Upper lobe of left lung (tissue), 6 donors: ENCODE measurements at places on chromosomes 7 and 10. TPM values are rescaled to one million over a fixed set of nuclear protein-coding genes. Genes with fewer than 3 reads are reported as not detected.

GRCh38 chr7:144656965-144657517 lies 178.8 kb downstream of the TPK1 start:
- no peak for DNase-seq
- H3K27me3 ChIP-seq, result no peaks in the 10 kb centered on the region
- no peaks in the 10 kb centered on the region for H3K36me3 ChIP-seq

The C10orf120 gene
- total RNA-seq, result not detected

DNA sequence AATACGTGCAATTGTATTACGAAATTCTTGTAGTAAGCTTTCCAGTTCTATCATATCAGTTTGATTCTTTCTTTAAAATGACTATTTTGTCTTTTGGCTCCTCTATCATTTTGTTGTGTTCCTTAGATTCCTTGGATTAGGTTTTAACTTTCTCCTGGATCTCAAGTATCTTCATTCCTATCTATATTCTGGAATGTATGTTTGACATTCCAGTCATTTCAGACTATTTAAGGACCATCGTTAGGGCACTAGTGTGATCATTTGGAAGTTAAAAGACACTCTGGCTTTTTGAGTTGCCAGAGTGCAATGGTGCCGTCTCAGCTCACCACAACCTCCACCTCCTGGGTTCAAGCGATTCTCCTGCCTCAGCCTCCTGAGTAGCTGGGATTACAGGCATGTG lies 45.7 kb upstream of the SFTPD start:
- H3K27ac ChIP-seq, result no peak overlapping the region
- no peaks in the 10 kb centered on the region for H3K4me1 ChIP-seq
- no peak overlapping the region for H3K4me3 ChIP-seq
- no peak for DNase-seq

The GIMAP8 gene
- 37.3 TPM for total RNA-seq

The CDH23 gene
- total RNA-seq, result 12.6 TPM

The IFIT1B gene
- not detected for total RNA-seq

GRCh38 chr10:129767751-129768150 lies 196.3 kb downstream of the EBF3 start:
- H3K27me3 ChIP-seq, result no peaks in the 10 kb centered on the region
- DNase-seq, result peak; percentile 13
- no peak overlapping the region for H3K27ac ChIP-seq
- H3K4me3 ChIP-seq, result no peak overlapping the region
- H3K36me3 ChIP-seq, result peaks cover 9% of the 10 kb centered on the region

- no peaks in the 10 kb centered on the region for H3K36me3 ChIP-seq
- DNase-seq, result no peak
- no peak overlapping the region for H3K27ac ChIP-seq
- H3K4me1 ChIP-seq, result peaks cover 79% of the 10 kb centered on the region
Measured at GRCh38 chr7:22587322-22587721, 87.3 kb upstream of the STEAP1B start.

DNA sequence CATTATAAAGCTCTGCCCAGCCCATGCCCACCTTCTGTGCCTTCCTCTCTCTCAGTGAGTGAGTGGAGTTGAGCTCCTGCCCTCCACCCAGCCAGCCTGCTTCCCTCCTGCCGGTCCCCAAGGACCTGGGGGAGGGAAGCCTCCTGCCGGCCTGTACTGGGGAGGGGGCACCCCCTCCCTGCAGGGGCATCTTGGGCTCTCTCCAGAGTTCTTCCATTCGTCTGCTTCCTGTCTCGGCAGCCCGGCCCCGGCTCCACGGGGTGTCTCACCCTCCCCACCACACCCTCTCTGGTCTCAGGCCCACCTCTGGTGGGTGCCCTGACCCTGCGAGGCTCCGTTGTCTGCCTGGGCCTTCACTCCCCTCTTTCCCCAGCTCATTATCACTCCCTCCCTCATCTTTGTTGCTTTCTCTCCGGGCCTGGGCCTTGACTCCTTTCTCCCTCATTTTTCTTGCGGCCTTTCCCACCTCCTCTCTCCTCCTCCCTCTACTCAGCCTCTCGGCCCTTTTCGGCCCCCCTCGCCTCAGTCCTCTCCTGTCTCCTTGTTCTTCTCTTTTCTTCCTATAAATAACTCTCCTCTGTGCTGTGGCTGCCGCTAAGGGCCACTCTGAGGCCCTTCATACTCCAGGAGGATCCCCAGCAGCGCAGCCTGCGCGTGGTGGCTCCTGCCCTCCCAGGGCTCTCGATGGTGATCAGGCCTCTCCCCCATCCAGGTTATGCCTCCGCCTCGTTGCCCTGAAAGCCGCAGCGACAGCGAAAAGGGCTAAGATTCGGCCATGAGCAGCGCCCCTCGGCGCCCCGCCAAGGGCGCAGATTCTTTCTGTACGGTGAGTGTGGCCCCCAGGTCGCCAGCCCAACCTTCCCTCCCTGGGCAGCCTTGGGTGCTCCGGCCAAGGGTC lies 2.1 kb downstream of the SLC4A2 start:
- H3K27ac ChIP-seq, result peak overlapping the region; percentile 96
- peak; percentile 84 for DNase-seq
- peaks cover 62% of the 10 kb centered on the region for H3K4me1 ChIP-seq
- no peaks in the 10 kb centered on the region for H3K27me3 ChIP-seq

DNA sequence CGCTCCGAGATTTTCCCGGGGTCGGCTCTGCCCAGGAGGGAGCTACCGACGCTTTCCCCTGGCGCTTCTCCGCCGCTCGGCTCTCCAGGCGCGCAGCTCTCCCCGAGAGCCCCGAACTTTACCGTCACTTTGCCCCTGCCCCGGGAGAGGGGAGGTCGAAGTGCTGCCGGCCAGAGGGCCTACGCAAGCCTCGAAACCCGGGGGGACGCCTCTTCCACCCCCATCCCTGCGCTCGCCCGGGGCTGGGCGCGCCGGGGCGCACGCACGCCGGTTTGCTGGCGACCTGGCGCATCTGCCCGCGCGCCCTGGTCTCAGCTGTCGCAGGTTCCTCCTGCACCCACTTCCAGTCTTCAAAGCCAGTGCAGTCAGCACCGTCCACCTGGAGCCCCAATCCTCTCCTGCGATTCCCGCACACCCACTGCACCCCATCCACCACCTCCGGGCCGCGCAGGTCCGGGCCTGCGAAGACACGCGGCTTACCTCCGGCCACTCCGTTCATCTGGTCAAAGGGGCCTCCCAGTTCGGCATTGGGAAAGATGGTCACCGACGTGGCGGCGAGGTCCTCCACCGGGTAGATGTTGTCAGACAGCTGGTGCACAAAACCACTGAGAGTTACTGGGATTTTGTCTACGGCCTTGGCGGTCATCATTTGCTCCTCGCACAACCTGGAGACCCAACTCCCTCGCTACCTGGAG lies 638 bp downstream of the EGR2 start:
- peak overlapping the region; percentile 90 for H3K4me3 ChIP-seq
- no peak overlapping the region for H3K27ac ChIP-seq
- peak; percentile 89 for DNase-seq
- H3K36me3 ChIP-seq, result no peaks in the 10 kb centered on the region
- H3K4me1 ChIP-seq, result peaks cover 42% of the 10 kb centered on the region
- no peaks in the 10 kb centered on the region for H3K27me3 ChIP-seq

- peak; percentile 66 for DNase-seq
- H3K27me3 ChIP-seq, result no peaks in the 10 kb centered on the region
- H3K4me3 ChIP-seq, result no peak overlapping the region
- H3K27ac ChIP-seq, result no peak overlapping the region
- no peaks in the 10 kb centered on the region for H3K36me3 ChIP-seq
Measured at GRCh38 chr10:36989233-36989632, 136.2 kb upstream of the ANKRD30A start.
